DMS53 (cell line): ENCODE measurements at places on chromosomes 13 and 19.

GRCh38 chr13:50085063-50085462, 69.8 kb downstream of the KCNRG start:
- peak; percentile 65 for DNase-seq

DNA sequence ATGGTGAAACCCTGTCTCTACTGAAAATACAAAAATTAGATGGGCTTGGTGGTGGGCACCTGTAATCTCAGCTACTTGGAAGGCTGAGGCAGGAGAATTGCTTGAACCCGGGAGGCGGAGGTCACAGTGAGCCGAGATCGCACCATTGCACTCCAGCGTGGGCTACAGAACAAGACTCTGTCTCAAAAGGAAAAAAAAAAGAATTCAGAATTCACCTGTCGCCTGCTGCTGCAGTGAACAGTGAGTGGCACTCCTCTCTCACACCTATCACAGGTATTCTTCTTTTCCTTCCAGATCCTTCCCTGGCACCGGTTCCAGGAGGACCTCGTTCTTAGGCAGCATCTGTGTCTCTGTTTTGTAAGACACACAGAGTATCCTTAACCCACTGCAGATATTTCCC, 5.8 kb upstream of the MVB12A start:
- DNase-seq: no peak

DNA sequence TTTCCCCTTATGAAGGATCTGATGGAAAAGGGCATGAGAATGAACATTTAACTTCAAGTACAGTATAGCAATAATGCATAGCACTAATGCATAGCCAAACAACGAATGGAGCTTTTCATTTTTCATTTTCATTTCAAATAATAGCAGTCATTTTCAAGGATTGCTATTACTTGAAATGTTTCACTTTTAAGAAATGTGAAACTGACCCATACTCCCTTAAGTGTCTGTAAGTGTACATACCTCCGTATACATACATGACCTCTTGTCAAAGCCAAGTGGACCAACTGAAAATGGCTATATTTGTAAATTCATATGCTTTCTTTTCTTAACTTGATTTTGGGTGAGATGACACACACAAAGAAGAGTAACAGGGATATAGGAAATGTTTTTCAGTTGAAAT, 3.8 kb downstream of the RAP2A start:
- DNase-seq: no peak

DNA sequence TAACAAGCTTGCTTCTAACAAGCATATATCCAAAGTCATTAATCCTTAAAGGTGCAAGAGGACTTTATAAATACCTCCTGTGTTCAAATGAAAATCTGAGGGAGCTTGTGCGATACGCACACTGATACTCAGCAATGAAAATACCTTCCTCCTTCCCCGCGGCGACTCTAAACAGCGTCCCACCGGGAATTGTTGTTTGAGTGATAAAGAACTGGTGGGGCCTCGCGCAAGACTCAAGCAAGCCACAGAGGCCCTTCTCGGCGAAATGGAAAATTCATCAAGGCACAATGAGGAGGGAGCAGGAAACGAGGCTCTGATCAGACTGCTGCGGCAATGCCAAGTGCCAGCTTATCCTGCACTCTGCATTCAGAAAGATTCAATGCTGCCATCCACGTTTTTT, 126.7 kb downstream of the ABCC4 start:
- no peak for DNase-seq

DNA sequence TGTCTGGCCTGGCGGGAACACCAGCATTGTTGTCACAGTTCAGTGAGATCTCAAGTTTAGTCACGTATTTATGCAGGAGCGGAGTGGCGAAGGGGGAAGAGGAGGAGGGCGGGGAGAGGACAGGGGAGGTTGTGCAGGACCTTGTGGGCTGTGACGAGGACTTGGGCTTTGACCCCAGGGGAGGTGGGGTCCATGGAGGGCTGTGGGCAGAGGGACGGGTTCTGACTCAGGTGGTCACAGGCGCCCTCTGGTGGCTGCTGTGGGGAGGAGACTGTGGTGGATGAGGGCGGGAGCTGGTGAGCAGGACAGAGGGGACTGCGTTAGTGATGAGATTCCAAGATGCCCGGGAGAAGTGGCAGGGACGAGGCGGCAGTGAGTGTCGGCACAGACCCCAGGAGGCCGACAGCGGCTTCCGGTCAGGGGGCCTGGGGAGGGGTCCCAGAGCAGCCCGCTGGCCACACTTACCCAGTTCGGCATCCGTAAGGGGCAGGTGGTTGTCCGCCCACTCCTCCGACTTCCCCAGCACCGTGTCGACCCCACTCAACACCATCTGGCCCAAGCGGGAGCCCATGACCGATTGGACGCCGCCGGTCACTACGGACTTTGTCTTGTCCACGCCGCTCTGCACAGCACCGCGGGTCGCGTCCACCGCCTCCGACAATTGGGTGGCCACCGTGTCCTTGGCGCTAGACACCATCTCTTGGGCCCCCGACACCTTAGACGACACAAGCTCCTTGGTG, 15.7 kb downstream of the PLIN3 start:
- DNase-seq: peak; percentile 87

GRCh38 chr19:29965492-29965891, 23.5 kb downstream of the URI1 start:
- DNase-seq: no peak

DNA sequence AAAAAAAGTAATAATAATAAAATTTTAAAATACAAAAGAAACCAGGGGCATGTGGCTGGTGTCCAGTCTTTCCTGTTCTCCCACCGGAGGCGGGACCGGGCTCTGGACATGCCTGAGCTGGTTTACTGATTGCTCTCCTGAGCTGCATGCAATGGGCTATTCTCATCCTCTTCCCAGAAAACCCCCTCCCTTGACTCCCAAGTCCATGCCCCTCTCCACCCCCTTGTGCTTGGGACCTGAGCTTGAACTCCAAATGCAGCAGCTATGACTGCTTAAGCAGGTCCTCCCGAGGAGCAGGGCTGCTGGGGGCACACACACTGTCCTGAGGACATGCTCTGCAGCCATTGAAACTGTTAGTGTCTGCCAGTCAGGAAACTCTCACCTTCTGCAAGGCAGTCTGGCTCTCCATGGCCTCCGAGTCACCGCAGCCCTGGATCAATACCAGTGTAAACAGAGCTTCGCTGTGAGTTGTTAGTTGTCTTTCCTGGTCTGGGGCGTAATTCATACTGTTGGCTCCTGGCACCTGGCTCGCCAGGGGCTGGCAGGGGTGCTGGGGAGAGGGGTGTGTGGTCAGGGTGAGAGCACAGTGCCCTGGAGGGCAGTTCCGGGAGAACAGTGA, 41.6 kb upstream of the CHST8 start:
- DNase-seq: no peak

- DNase-seq: no peak
Observed at GRCh38 chr13:34258646-34259386, 440.9 kb downstream of the RFC3 start.

DNA sequence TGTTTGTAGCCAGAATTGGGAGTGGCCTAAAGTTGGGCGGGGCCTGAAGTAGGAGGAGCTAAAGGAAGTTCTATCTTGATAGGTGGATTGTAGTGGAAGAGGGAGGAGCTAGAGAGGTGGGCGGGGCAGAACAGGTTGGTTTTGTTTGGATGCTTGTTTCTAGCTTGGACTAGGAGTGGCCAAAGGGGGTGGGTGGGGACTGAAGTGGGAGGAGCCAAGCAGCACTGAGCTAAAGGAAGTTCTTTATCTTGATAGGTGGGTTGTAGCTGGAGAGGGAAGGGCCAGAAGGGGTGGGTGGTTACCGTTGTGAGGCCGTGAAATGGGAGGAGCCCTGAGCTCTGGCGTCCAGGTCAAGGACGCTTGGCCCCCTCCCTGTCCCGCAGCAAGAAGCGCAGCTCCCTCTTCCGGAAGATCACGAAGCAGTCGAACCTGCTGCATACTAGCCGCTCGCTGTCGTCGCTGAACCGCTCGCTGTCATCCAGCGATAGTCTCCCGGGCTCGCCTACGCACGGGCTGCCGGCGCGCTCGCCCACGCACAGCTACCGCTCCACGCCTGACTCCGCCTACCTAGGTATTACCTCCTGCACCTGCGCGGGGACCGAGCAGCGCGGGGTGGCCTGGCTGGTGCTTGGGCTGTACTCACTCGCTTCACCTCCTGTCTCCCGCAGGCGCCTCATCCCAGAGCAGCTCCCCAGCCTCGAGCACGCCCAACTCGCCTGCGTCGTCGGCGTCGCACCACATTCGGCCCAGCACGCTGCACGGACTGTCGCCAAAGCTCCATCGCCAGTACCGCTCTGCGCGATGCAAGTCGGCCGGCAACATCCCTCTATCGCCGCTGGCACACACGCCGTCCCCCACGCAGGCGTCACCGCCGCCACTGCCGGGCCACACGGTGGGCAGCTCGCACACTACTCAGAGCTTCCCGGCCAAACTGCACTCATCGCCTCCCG, 8.0 kb downstream of the DNASE2 start:
- DNase-seq: peak; percentile 97

DNA sequence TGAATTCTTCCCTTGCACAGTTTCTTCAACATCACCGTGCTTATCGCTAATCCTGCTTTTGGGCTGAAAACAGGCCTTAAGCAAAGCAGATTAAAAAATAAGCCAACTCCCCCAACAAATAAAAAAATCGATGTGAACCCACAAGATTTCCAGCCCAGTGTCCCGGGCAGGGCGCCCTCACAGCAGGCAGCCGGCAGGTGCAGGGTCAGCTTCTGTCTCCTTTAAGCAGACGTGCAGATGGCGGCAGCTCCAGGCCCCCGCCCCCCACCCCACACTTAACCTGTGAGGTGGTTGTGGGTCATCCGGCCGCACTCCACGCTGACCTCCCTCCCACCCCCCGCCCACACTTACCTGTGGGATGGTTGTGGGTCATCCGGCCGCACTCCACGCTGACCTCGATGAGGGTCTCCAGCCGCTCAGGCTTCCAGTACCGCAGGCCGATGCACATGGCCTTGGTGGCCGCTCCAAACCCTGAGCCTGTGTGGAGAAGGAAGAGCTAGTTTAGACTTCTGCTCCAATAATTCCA, 19.8 kb downstream of the ADPRHL1 start:
- DNase-seq: no peak

- DNase-seq: peak; percentile 37
Observed at GRCh38 chr19:45569619-45570421, 14.8 kb downstream of the OPA3 start.

GRCh38 chr13:59531571-59532091, 632.1 kb downstream of the DIAPH3 start:
- DNase-seq: peak; percentile 28

DNA sequence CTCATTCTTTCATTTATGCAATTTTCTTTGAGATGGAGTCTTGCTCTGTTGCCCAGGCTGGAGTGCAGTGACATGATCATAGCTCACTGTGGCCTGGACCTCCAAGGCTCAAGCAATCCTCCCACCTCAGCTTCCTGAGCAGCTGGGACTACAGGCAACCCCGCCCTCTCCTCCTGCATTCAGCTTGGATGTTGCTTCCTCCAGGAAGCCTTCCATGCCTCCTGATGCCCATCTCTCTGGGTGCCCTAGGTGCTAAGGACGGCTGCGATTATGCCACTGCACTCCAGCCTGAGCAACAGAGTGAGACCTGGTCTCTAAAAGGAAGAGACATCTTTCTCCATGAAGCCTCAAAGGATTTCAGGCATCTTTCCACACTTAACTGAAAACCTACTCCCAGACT, 161.8 kb downstream of the PTPRS start:
- DNase-seq: no peak

DNA sequence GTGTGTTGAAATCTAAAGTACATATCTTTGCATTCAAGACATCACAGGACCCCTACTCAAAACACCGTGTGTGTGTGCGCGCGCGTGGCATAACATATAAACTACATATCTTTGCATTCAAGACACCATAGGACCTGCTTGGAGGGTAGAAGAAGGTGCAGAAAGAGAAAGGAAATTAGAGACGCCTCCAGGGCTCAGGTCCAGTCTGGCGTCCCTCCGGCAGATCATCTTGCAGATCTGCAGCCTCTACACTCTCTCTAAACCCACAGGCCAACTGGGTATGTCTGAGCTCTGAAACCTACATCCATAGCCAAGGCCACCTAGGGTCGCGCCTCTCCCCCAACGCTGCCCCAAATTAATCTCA, 659 bp upstream of the PAFAH1B3 start:
- peak; percentile 75 for DNase-seq

GRCh38 chr19:10309423-10309822, at the start of gene ZGLP1:
Gene ZGLP1 (minus strand): TSS chr19:10309815.
- no peak for DNase-seq

DNA sequence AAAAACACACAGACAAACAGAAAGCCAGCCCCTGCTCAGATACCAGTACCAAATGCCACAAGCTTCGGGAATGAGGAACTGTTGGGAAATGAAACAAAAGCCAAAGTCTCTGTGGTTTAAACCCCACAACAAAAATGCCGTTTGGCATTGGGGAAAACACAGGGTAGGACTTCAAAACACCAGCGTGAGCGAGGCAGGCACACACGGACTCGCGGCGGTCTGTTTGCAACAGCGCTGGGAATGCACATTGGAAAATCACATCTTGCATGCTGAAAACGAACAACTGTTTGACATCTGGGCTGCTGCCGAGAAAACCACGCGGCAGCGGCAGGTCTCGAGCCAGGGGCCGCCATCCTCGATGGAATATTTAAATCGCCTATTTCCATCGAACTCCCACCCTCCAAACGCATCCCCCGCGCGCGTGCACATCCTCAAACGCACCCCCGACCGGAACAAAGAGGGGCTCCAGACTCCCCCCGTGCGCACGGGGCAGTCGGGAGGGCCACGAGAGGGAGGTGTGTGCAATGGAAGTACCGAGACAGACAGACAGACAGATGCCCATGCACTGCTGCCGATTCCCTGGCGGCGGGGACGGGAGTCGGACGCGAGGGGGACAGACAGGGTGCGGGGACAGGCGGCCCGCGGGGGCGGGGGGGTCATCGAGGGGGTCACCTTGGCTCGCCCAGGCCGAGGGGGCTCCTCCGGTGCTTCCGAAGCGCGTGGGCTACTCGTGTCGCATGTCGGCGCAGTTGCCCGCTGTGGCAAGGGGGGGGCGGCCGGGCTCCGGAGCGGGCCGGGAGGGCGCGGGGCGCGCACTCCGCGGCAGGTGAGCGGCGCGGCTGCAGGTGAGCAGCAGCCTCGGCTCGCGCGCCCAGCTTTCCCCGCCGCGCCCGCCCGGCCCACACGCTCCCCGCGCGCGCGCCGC, at the start of gene GPR12:
Gene GPR12, minus strand, starts transcription at position 880 of the 925 bp plus-strand sequence. CDS start 959 bp downstream, outside the sequence.
- DNase-seq: peak; percentile 58

DNA sequence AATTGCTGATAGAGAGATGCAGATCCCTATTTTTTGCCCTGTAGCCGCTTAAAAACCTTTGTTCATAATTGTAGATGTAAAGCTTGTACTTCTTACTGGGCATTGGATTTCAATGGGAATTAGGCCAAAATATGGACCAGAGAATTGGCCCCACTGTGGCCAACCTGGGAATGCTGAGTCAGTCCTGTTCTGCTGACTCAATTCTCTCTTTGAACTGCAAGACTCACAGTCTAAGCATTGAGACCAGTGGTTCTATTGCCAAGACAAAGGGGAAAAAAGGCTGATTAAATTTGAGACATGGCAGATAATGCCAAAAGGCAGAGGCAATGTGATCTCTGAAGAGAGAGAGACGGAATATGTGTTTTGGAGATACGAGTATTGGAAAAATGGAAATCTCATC, 72.5 kb upstream of the UBL3 start:
- DNase-seq: peak; percentile 42
